ENCODE measurements at places on chromosomes 4 and X. TPM values are rescaled to one million over a fixed set of nuclear protein-coding genes. Genes with fewer than 3 reads are reported as not detected.

Gene CCSER1
- 2.2 TPM for total RNA-seq

Gene IL3RA
- 1.7 TPM for total RNA-seq

Gene PNMA6F
- total RNA-seq: not detected

DNA sequence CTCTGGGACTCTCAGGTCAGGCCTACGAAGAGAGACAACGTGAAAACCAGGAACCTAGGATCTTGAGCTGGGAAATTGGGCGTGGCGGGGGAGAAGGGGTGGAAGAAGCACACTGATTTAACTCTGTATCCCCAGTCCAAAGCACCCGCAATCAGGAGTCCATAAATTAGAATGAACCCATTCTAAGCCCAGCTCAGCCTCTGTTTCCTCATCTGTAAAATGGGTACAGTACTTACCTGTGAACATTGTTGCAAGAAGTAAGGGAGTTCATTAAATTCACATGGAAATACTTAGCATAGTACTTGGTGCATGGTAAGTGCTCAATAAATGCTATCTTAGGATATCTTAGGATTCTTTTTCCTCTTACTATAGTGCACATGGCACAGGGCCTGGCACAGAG, 326.7 kb downstream of the BCOR start:
- H3K27ac ChIP-seq: no peak overlapping the region
- H3K27me3 ChIP-seq: no peaks in the 10 kb centered on the region
- H3K4me1 ChIP-seq: peaks cover 3% of the 10 kb centered on the region
- DNase-seq: no peak
- H3K36me3 ChIP-seq: no peaks in the 10 kb centered on the region
- no peak overlapping the region for H3K4me3 ChIP-seq

DNA sequence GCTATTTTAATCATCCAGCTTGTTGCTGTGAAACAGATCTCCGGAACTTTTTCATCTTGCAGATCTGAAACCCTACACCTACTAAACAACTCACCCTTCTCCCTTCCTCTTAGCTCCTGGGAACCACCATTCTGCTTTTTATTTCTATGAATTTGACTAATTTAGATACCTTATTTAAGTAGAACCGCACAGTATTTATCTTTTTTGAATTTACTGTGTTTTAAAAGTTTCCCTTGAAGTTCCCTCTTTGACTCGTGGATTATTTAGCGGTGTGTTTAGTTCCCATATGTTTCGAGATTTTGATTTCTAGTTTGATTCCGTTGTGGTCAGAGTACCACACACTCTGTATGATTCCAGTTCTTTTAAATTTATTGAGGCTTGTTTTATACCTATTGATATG, 44.6 kb downstream of the EIF2S3 start:
- H3K4me3 ChIP-seq: no peak overlapping the region
- no peaks in the 10 kb centered on the region for H3K36me3 ChIP-seq
- no peak overlapping the region for H3K27ac ChIP-seq
- no peak for DNase-seq
- H3K27me3 ChIP-seq: no peaks in the 10 kb centered on the region

DNA sequence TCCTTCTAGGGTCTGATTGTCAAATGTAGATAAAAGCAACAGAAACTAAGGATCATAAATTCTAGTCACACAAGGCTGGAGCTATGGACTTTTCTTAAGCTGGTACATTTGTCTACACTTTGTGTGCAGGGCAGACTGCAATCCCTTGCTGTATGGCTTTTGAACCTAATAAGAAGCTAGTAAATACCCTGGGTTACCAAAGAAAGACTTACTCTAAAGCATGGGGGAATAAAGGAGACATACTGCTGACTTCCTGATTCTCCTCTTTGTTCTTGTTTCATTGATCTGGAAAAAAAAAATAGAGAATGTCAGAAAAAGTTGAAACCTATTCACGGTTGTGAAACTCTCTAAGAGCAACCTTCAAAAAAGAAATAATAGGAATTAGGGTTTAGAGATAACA, 216.6 kb upstream of the TLL1 start:
- H3K4me3 ChIP-seq: no peak overlapping the region
- H3K4me1 ChIP-seq: no peaks in the 10 kb centered on the region
- no peaks in the 10 kb centered on the region for H3K36me3 ChIP-seq
- H3K27me3 ChIP-seq: no peaks in the 10 kb centered on the region
- DNase-seq: no peak

DNA sequence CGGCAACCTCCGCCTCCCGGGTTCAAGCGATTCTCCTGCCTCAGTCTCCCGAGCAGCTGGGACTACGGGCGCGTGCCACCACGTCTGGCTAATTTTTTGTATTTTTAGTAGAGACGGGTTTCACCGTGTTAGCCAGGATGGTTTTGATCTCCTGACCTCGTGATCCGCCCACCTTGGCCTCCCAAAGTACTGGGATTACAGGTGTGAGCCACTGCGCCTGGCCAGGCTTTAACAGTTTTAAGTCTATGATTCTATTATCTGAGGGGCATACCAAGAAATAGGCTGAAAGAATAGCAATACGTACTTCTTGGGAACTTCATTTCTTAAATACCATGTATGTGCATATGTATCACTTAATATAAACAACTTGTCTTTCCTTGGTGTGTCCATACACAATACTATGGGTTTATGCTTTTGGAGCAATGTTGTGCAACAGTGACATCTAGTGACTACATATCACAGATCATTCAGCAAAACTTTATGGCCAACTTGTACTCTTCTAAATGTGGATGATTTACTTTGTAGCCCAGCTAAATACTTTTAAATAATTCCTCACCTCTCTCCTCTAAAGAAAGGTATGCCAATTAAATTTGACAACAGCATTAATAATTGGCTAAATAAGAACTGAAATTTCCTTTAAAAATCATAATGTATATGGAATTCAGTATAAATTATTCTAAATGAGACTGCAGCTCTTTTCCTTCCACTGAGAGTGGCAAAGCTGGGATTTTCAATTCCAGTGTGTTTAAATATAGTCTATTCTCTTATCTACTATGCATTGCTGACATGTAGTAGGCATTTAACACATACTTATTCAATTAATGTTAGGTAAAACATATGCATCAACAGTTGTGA, 10.4 kb downstream of the SLC9B1 start:
- no peak overlapping the region for H3K4me3 ChIP-seq
- no peaks in the 10 kb centered on the region for H3K27me3 ChIP-seq
- no peak overlapping the region for H3K27ac ChIP-seq
- no peak for DNase-seq
- peaks cover 8% of the 10 kb centered on the region for H3K4me1 ChIP-seq
